Foreskin keratinocyte (primary cell): ENCODE measurements at places on chromosomes 6 and 20.

DNA sequence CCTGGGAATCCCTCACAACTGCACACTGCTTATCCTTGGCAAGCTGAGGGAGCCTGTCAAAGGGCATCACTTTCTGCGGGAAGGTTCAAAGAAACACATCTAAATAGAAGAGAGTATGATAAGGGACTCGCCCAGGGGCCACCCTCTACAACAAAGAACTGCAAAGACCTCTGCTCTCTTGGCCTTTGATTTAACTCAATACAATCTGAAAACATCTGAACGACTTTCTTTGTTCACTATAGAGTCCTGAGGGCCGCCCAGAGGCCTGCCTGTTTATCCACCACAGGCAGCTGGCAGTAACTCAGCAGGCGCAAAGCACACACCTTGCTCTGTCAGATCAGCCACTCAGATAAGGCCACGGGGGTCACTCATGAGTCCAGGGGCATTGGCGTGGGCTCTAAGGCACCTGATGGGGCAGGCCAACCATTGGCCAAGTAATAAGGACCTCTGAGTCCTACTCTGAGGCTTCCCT lies 139.3 kb downstream of the UNC5CL start:
- DNase-seq = no peak

DNA sequence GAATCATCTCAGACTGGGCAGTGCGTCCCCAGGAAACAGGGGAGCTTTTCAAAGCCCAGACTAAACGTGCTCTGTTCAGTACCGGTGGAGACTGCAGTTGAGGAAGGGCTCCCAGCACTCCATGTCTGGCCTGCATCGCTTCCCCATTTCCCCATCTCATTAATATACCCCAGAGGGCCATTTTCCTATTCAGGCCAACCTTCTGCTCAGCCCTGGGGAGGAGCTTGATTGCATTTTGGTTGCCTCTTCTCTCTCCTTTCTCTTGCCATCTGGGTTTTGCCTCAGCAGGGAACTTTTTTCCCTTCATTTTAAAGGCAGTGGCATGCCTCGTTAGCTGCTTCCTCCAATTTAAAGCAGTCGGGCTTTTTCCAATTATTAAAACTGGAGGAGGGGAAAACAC lies 394.3 kb upstream of the SOX4 start:
- no peak for DNase-seq

DNA sequence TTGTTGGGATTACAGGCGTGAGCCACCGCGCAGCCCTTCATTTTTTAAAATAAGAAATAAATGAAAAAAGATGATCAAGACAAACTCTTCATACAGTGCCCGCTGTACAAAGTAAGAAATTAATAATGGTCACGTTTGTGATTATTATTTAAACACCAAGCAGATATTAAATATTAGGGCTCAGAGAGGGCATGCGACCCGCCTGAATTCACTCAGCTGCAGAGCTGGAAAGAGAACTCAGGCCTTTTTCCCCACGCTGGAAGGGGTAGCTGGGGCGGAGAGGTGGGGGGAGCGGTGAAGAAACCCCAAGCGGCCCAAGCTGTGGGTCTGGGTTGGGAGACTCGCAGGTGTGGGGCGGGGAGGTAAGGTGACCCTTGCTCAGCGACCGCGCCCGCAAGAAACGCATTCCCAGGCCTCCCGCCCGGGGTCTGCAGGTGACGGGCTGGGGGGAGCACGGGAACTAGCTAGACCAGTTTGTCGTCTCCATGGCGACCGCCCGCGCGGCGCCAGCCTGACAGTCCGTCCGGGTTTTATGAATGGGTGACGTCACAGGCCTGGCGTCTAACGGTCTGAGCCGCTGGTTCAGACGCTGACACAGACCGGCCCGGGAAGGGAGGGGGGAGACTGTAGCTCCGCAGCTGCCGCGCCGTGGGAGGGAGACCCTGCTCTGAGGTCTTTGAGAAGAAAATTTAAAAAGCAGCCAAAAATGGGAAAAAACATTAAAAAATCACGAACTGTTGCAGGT lies 1.1 kb upstream of the ID1 start:
- DNase-seq = peak; percentile 77

- no peak for DNase-seq
Observed at GRCh38 chr6:136511397-136511796, 38.8 kb downstream of the MAP7 start.

DNA sequence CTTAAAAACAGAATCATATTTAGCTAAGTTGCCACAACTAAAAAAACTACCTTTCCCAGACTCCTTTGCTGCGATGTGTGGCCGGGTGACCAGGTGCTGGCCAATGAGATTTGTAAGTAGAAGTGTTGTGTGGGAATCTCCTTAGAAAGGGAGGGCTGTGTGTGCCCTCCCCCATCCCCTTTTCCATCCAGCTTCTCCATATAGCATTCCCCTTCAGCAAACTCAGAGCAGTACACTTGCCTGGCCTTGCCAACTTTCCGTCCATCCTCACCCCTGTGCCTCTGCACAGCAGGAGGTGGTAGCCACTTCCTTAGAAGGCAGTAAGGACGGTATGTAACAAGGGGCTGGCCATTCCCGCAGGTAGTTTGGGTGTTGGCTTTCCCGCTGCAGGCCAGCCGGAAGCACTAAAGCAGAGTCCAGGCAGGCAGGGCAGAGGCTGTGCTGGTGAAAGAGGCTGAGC lies 22.3 kb upstream of the KCNK16 start:
- DNase-seq = no peak

DNA sequence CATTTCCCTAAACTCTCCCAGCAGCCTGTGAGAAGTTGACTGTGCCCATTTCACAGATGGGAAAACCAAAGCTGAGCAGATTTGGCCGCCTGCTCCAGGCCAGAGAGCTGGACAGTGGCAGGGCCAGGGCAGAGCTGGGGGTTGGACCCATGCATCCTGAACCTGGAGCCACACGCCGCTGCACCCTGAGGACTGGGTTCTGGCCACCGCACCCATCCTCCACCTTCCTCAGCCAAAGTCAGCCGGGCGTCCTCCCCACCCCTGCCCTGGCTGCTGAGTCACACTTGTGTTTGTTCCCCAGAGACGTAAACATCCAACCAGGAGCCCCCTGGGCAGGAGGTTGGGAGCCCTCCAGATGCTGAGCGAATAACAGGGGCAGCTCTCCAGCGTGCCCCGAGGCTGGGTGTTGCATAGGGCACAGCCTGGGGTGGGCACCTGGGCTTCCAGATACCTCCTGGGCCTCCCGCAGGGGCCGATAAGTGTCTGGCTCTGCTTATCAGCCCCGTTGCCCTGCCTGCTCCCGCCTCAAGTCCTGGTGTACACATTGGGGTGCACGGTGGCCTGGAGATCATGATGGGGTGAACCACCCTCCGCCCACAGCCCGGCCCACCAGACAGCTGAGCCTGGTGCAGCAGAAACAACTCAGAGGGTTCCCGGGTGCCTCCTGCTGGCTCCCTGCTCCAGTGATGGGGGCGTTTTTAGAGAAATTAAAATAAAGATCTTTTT lies 23.8 kb downstream of the RBM38 start:
- no peak for DNase-seq

DNA sequence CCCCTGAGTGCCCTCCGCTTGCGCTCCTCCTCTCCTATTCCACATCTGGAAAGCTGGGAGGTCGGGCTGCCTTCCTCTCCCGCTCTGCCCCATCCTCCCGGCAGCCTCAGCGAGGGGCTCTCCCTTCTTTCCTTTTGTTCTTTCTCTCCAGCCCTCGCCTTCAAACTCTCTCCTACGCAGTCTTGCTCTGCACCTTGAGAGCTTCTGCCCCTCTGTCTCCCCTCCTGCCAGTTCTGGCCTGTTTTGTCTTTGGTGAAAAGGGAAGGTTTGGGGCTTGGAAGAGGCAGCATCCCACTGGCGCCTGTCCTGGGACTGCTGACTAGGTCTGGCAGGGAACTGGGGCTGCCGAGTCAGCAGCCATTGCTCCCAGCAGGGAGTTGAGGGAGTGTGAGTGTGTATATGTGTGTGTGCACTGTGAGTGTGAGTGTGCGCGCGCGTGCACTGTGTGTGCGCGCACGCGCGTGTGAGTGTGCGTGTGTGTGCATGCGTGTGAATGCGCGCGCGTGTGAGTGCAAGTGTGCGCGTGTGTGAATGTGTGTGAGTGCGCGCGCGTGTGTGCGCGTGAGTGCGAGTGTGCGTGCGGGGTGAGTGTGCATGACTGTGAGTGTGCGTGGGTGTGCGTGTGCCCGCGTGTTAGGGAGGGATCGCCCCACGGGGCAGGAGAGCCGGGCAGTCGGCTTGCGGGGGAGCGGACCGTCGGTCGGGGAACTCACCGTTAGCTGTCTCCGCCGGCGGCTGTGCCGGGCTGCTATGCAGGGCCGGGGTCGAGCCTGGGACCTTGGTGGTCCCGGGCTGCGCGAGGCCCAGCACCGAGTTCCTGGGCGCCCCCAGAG lies 523 bp downstream of the CPXM1 start:
- no peak for DNase-seq

DNA sequence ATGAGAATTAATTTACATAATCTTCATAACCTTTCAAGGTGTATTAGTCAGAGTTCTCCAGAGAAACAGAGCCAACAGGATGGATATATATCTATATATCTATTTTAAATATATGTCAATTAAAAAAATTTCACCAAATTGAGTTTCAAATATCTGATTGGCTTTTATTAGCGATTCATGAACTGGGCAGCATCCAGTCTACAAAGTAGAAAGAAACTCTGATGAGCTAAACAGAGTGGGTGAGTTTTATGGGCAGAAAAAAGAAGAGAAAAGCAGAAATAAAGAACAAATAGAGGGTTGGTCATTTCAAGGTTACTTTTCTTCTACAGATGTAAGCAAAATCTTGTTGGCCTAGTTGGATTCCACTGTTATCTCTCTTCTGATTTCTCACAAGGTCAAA lies 29.0 kb upstream of the BTBD3 start:
- DNase-seq = no peak

- DNase-seq = no peak
Observed at GRCh38 chr20:64101731-64102621, 5.4 kb downstream of the NPBWR2 start.

DNA sequence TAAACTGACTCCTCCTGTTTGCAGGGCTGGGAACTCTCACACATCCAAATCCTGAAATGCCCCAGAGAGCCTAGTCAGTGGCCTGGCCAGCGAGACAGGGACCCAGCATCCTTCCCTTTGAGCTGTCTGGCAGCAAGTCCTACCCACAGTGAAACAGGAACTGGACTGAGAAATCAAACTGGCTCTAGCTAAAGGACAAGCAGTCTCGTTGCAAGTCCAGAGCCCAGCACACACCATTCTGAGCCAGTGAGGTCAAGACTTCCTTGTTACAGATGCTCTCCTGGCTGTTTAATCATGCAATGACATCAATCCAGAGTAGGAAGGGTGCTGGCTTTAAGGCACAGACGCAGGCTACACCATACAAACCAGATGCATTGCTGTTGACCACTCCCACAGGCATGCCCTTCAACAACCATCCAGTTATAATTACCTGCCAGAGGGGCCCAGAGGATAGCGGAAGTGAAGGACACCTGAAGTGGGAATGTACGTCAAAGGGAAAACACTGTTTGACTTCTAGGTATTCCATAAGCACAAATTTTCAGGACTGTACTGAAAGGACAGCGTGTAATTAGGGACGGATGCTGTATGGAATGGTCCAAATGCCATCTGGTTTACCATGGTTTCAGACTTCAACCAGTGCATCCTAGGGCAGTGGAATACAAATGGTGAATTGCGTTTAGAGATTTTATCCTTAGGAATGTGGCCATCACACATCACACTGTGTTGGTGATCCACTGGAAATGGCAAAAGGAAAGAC lies 114.4 kb downstream of the SLC23A2 start:
- DNase-seq = no peak

GRCh38 chr6:35984701-35985100 lies 39.7 kb downstream of the SLC26A8 start:
- no peak for DNase-seq

DNA sequence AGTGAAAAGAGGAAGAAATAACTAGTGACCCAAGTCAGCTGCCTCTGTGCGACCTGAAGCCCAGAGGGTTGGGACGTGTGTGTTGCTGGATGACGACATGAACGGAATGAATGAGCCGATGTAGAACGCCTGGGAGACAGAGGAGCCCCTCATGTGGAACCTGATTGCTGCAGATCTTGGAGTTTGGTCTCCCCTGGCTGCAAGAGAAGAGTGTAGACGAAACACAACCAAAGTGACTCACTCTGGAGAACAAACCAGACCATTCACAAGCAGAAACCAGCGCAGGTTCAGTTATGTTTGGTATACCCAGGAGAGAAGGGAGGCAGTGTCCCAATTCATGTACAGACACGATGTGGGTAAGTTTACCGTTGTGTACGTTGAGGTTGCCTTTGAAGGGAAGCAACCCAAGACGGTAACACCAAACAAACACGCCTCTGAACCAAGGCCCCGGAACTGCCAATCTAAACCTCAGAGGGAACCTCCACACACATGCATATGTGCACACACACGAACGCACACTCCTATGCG lies 265.9 kb downstream of the BMP7 start:
- DNase-seq = peak; percentile 98

GRCh38 chr6:13328076-13328874 lies at the start of gene TBC1D7:
TBC1D7 (minus strand) TSS chr6:13328537; CDS start chr6:13326898, 1,639 bp downstream.
- peak; percentile 61 for DNase-seq

- DNase-seq = no peak
Observed at GRCh38 chr6:168088161-168089053, 9.4 kb upstream of the FRMD1 start.

GRCh38 chr6:132525866-132526265 lies 12.2 kb upstream of the TAAR9 start:
- DNase-seq = no peak

DNA sequence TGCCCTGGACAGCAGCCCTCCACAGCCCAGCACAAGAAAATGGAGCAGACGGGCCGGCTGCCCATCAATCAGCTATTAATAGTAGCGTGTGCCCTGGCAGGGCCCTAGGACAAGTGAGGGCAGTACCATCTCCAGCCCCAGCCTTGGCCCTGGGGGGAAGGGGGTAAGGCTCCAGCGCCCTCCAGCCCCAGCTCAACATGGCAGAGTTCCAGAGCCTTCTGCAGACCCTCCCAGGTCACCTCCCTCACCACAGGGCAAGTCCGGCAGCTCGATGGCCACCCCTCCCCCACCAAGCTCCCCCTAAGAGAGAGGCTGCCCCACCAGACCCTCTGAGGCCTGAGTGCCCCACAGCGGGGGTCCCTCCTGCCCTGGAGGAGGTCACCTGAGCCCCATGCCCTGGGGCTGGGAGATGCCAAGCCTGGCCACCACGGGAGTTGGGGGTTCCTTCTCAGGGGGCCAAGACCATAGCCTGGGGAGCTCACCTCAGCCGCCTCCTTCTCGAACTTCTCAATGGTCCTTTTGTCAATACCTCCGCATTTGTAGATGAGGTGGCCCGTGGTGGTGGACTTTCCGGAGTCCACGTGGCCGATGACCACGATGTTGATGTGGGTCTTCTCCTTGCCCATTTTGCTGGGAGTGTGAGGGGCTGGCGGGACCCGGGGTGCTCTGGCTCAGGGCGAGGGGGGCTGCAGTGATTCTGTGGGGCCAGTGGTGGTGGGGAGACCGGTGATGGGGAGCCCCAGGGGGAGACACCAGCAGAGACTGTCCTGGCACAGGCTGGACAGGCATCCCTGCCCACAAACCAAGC lies 1.5 kb downstream of the EEF1A2 start:
- DNase-seq = no peak

DNA sequence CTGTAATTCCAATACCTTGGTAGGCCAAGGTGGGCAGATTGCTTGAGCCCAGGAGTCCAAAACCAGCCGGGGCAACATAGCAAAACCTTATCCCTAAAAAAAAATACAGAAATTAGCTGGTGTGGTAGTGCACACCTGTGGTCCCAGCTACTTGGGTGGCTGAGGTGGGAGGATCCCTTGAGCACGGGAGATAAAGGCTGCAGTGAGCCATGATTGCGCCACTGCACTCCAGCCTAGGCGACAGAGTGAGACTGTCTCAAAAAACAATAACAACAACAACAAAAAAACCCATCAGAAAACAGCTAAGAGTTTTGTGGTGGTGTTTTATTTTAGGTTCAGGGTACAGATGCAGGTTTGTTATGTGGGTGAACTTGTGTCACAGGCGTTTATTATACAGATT lies 42.9 kb upstream of the FANCE start:
- no peak for DNase-seq
